ENCODE measurements at places on chromosomes 7 and 10.

GRCh38 chr7:43756368-43757072, 2.0 kb upstream of the BLVRA start:
- DNase-seq, result no peak

DNA sequence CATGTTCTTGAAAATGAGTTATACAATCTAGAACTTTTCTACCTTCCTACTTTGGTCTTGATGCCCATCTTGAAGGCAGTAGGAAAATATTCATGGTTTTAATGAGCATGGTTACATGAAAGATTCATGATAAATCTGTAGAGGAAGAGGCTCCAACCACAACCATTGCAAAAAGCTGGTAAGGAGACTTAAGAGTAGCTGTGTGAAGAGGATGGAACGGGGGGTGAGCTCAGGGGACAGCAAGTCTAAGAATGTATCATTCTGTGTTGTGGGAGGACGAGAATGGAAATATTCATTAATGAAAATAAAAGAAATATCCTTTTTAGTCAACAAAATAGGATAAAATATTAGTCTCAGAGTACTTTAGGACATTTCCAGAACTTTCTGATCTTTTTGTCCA, 81.1 kb downstream of the BMPER start:
- no peak for DNase-seq

DNA sequence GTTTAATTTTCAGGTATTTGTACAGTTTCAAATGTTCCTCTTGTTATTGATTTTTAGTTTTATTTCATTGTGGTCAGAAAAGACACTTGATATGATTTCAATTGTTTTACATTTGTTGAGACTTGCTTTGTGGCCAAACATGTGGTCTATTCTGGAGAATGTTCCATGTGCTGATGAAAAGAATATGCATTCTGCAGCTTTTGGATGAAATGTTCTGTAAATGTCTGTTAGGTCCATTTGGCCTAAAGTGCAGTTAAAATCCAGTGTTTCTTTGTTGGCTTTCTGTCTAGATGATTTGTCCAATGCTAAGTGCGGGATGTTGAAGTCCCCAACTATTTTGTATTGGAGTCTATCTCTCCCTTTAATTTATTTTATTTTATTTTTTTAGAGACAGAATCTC, 70.5 kb downstream of the ZNF503 start:
- DNase-seq, result no peak

DNA sequence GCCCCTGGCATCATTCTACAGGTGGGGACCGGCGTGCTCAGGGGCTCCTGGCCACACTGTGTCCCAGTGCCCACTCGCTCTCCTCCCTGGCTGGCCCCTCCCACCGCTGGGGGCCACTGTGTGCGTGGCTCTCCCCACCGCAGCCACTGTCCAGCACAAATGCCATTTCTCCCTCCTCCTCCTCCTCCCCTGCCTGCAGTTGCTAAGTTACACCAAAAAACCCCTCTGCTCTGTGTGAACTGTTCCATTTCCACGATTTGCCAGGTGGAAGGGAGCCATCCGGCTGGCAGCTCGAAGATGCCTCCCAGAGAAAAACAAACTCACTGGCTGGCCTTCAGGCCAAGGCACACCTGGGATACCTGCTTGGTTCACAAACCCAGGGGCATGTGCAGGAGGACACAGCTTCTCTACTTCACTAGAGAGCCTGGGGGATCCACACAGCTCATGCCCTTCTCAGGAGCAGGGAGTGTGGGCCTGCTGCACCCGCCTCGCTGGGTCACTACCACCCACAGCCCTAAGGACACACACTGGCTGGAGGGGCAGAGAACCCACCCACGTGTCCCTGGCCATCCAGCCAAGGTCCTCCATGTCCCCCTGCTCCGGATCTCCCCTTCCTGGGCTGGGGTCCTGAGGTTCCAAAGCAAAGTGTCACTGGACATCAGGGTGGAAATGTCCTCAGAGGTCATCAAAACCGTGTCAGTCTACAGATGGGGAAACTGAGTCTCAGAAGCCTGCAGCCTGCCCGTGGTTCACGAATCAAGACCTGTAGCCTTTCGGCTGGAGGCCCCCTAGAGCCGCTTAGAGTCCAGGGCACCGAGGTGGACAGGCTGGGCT, 1.7 kb downstream of the RASGEF1A start:
- no peak for DNase-seq

Data from activated CD8-positive, alpha-beta memory T cell treated with anti-CD3 and anti-CD28 coated beads, Interleukin-2, amount 50 U/mL, for 4 hours (primary cell).